ENCODE measurements at places on chromosomes 6 and 20.

- DNase-seq = peak; percentile 30
Observed at GRCh38 chr6:163415620-163416556, 1.4 kb downstream of the QKI start.

DNA sequence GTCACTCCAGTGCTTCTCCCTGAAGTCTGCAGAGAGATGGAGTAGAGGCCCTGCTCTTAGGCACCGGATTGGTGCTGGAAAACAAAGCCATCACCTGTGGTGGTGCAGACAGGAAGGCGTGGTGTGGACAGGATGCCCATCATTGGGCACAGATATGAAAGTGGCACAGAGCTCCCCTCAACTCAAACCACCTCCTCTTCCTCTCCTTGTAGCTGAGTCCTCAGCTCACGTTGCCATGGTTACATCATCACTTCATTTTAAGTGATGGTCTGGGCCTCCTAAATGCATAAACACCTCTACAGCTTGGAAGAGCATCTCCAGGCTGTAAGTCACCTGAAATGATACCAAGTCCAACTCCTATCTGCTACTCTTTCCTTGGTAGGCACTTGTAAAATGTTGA lies 8.0 kb upstream of the RTF2 start:
- DNase-seq = no peak

DNA sequence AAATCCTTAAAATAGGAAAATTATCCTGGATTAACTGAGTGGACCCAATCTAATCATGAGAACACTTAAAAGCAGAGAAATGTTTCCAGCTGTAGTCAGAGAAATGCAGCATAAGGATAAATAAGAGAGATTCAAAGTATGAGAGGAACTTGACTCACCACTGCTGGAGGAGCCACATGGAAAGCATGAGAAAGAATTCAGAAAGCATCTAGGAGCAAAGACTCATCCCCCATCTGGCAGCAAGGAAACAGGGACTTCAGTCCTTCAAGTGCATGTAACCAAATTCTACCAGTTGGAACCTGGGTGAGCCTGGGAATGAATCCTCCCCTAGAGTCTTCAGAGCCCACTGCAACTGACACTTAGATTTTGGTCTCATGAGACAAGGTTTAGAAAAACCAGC lies 33.7 kb downstream of the RNF146 start:
- DNase-seq = no peak

DNA sequence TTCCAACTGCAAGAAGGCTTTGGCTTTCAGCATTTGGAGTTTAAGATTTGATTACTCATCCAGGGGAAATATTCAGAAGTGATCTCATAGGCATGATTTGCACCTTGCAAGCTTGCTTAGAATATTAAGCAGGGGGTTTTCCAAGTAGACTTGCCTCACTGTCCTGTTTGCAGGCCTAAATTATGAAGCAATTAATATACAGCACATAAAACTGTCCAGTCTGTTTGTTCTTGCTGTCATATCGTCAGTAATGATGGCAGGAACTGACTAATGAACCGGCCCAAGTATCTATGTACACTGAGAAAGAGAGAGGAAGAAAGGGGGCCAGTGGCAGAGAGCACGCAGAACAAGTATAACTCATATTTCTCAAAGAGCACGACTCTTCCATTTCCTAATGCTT lies 212.5 kb upstream of the SUPT3H start:
- no peak for DNase-seq

DNA sequence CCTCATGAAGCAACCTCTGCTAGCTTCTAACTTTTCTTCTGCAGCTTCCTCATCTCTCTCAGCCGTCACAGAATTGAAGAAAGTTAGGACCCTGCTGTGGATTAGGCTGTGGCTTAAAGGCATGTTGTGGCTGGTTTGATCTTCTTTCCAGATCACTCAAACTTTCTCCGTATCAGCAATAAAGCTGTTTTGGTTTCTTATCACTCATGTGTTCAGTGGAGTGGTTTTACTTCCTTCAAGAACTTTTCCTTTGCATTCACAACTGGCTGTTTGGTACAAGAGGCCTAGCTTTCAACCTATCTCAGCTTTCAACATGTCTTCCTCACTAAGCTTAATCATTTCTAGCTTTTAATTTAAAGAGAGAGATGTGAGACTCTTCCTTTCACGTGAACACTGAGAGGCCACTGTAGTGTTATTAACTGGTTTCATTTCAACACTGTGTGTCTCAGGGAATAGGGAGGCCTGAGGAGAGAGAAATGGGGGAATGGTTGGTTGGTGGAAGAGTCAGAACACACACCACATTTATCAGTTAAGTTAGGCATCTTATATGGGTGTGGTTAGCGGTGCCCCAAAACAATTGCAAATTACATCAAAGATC lies 17.2 kb downstream of the ZSCAN23 start:
- no peak for DNase-seq

DNA sequence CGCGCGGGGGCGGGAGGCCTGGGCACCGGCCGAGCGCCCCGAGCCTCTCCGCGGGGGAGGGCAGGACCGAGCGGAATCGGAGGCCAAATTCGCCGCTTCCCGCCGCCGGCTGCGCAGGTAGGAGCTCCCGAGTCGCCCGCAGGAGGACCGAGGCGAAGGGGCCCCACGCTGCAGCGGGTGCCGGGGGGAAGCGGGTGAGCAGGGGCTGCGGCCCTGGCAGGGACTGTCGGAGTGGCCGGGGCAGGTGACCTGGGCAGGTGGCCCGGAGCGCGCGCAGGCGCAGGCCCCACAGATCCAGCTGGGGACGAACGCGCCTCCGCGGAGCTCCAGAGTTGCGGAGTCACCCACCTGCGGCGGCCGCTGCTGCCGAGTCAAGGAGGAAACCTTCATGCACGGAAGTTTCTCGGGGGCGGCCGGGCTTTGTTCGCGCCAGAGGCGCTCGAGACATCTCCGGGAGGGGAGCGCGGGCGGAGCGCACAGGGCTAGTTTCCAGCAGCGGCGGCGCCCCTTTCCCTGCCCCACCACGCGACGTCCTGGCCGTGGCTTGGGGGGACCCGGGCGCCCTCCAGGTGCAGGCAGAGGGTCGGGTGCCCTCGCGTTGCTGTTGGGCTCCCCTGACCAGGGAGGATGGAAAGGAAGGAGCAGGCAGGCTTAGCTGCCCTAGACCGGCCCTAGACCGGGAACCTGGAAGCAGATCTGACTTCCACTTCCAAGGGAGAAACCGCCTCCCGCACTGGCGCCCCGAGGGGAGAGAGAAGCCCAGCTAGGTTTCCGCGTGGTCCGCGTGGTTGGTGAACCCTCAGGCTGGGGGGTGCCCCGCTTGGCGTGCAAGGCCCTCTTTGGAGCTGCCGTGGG lies 590 bp downstream of the SLCO4A1 start:
- peak; percentile 68 for DNase-seq

DNA sequence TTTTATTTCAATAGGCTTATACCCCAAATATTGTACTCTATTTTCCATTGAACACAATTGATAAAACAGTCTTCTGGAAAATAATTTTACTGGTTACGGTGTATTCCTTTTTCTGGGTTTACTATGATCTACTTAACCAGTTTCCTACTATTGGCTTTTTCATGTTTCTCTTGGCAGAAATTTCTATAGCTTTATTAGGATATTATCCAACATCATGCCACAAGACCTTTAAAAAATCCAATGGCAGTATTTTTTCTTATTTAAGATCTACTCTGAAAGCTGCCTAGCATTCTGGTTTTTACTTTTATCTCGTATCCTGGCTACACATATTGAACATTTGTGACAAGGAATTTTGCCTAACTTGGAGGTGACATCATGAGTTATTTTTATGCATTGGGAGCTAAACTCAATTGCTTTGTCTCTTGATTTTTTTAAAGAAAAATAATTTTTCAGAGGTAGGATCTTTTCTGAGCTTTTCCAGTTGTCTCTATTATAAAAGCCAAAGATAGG lies 45.5 kb downstream of the SLC9A8 start:
- no peak for DNase-seq

- no peak for DNase-seq
Observed at GRCh38 chr6:148064406-148065134, 278.1 kb upstream of the SASH1 start.

DNA sequence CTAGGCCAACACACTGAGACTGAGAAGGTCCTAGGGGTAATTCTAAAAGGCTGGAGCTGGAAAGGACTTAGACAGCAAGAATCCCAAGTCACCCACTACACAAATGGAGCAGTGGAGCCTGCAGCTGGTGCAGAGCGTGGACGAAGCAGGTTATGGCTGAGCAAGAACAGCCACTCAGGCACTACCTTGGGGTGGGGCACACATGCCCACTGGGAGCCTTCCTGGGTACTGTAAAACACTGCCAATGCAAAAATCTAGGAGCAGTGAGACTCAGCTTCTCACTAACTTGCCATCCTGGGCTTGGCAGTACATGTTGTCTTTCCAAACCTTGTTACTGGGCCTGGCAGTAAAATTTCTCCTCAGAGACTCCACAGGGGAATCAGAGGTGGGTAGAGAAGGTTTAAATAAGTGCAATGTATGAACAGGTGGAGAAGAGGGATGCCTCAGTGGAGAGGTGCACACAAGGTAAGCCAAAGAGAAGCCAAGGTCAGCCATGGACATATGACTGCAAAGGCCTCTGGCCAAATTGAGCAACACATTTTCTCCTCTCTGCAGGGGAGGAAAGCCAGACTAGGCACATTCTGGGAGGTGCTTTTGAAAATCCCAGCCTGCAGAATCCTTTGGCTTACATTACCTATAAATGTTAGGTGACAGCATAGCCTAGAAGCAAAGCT lies 105.6 kb downstream of the TNFRSF21 start:
- no peak for DNase-seq
